ENCODE measurements at places on chromosomes 4 and X.

DNA sequence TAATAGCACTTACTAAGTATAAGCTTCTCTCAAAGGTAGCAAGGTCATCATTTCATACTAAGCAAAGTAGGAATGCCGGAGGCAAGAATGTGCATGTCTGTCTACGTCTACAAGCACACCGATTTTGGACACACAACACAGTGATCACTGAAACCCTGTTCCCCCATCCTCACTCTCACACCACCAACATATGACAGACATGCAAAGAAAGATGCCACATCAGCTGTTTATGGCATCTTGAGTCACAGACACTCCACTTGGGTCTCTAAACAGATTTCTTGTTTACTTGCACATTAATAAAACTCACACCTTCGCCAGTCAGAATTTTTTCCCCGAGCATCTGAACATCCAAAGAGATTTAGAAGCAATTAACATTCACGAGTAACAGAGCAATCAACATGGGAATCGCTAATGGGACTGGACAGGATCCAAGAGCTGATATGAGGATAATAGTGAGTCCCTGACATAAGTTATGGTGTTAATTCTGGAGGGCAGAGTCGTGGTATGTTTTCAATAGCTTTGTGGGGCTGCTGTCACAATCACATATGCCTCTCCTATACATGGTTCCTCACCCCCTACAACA lies 324.1 kb downstream of the DHX15 start:
- DNase-seq: no peak

- DNase-seq: no peak
These were observed 4.0 kb downstream of the GABRA2 start for GRCh38 chr4:46385946-46386345.

DNA sequence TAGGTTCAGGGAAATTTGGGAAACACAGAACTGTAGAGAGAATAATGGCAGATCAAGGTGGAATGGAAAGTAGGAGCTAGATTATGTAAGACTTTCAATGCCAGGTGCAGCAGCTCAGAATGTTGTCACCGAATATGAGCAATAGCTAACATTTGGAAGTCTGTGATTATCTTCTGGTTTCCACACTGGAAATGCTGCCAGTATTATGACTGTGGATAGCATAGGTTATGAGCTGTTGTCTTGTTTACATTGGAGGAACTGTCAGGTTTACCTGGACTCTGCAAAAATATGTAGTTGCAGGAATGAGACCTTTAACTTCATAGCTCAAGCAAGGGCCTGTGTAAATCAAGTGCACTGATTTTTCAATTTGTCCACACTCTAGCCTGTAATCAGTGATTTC lies 26.0 kb upstream of the TAF9B start:
- no peak for DNase-seq

DNA sequence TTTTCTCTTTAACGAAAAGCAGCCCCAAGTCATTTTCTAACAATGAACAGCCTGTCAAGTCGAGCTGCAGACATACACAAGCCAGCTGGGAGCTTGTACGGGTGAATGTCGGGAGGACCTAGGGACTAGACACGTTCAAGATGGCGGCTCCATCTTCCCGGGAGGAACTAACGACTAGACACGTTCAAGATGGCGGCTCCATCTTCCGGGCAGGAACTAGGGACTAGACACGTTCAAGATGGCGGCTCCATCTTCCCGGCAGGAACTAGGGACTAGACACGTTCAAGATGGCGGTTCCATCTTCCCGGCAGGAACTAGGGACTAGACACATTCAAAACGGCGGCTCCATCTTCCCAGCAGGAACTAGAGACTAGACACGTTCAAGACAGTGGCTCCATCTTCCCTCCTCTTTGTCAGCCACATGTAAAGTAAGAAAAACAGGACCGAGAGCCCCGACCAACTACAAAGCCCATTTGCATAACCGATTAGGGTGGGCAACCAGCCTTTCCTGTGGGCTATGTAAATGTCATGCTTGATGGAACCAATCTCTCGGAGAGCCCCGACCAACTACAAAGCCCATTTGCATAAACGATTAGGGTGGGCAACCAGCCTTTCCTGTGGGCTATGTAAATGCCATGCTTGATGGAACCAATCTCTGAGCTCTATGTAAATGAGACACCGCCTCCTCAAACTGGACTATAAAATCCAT lies 175.5 kb downstream of the DHRSX start:
- no peak for DNase-seq

DNA sequence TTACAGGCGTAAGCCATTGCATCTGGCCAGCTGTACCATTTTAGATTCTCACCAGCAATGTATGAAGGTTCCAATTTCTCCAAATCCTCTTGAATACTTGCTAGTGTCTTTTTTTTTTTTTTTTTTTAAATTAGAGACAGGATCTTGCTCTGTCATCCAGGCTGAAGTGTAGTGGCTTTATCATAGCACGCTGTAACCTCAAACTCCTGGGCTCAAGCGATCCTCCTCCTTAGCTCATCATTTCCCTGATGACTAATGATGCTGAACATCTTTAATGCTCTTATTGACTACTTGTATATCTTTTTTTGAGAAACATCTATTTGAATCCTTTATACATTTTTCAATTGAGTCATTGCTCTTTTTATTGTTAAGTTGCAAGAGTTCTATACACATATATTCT lies 40.3 kb downstream of the HDAC8 start:
- DNase-seq: no peak

- DNase-seq: no peak
These were observed 19.7 kb downstream of the NHSL2 start for GRCh38 chrX:71930298-71930697.

GRCh38 chr4:22385611-22386011 lies 130.3 kb downstream of the ADGRA3 start:
- no peak for DNase-seq

DNA sequence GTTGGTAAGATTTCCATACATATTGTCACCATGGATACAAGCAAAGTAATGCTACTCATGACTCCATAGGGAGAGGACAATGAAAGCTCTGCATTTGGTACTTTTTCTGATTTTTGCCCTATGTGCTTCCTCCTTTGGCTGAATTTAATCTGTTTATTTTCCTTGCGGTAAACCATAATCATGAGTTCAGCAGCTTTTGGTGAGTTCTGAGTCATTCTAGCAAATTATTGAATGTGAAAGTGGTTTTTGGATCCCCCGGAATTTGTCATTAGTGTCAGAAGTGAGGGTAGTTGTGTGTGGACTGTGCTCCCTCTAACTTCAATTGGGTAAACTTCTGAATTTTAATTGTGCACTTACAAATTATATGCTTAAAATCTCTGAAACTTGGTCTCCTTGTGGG lies 170.3 kb downstream of the MOSPD2 start:
- no peak for DNase-seq

- DNase-seq: no peak
These were observed 557 bp upstream of the KDR start for GRCh38 chr4:55125763-55126541.

DNA sequence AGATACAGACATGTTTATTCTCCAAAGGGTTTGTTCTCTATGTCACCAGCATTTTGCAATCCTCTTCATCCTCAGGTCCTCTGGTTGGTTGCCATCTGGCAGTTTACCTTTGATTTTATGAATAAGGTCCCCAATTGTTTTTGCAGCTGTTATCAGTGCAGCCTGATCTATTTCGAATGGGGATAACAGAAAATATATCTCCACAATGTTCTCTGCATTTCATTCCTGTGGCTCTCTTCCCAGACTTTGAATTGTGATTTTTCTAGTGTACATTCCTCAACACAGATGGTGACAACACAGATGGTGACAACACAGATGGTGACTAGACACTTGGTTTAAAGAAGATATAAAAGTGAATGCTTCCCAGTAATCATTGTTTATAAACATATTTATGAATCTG lies 74.1 kb downstream of the FBXO8 start:
- no peak for DNase-seq

DNA sequence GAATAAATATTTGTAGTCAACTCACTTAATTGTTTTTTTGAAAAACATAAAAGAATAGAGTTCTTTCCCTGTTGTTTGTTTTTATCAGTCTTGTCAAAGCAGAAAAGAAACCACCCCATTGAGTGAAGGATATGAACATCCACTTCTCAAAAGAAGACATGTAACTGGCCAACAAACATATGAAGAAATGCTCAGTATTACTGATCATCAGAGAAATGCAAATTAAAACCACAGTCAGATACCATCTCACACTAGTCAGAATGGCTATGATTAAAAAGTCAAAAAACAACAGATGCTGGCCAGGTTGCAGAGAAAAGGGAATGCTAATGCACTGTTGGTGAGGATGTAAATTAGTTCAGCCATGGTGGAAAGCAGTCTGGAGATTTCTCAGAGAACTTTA lies 326.1 kb upstream of the EMCN start:
- DNase-seq: no peak

GRCh38 chrX:11739776-11740175 lies 18.3 kb upstream of the MSL3 start:
- no peak for DNase-seq

DNA sequence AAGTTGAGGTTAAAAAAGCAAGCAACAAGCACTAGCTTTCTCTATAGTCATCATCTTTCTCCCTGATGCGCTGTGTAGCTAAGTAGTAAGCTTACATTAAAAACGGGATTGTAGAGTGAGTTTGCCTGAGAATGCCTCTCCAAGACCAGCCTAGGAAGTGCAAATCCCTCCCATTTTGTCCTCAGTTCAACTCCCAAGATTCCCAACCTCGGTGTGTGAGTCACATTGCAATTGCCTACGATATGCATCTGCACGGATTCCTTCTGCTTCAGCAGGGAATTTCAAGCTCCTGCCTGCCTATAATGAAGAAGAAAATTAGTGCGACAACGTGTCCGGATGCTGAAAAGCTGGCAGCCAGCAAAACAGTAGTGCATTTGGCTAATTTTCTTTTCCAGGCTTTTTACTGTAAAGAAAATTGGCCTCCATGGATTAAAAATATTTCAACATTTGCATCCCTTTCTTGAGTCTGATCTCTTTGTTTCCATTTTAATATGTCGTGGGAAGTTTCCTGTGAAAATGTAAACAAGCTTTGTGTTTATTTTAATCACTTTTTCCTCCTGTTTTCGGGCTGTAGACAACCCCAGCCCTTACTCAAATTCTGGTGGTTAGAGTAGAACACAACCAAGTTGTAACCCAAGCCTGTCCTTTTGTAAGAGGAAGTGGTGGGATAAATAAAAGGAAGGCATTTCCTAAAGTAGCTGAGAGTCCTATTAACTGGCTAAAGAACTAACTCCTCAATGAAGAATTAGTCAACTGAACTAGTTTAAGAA lies 58.4 kb upstream of the TET2 start:
- no peak for DNase-seq

DNA sequence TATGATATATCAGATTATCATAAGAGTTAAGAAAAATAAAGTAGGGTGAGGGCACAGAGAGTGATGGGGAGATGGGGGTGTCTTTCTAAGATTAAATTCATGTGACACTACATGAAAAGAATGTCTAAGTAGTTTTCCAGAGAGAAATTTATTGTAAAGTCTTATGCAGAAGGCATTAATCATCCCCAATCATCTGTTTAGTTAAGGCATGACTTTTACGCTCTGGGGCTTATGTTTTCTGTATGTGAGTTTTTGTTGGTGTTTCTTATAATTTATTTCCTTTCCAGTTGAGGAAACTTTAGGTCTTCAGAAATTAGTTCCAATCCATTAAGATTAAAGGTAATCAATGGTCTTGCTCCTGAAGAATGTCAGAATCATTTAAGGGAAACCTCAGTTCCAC lies 383.0 kb upstream of the GALNT7 start:
- no peak for DNase-seq

DNA sequence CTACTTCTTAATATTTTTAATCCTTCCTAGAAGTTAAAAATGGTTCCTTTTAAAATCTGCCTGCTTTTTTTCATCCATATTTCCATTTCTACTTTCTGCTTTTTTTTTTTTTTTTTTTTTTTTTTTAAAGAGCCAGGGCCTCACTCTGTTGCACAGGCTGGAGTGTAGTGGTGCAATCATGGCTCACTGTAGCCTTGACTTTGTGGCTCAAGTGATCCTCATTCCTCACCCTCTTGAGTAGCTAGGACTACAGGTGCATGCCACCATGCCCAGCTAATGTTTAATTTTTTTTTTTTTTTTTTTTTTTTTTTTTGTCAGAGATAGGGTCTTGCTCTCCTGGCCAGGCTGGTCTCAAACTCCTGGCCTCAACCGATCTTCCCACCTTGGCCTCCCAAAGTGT lies 39.7 kb downstream of the MND1 start:
- no peak for DNase-seq

DNA sequence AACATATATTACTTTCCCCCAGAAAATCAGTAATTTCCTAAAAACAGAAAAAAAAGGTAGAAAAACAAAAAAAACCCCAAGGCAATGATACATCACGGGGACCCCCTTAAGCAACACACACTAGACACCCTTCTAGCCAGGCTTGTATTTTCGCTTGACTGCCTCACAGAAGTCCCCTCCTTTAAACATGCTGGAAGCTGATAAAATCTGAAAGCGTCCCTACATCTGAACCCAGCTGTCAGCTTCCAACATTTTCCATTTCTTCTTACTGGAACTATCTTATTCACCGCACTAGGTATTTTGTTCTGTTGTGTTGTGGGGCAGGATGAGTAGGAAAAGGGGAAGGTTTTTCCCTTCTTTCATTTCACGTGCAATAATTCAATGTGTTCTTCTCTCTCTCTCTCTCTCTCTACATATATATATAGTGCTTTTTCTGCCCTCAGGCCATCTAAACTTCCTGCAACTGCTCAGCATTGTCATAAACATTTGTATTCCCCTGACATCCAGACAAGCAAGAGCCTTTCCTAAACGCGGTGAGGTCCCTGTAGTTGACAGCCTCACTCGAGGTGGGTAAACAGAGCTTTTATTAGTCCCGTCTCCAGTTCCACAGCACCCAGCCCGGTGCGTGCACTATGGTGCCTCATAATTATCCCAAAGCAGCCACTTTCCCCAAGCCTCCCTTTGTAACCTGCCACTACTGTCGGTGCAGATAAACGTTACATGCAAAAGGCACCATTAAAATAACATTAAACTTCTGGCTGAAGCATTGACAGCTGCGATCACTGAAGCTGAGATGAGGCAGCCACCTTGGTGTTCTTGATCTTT lies 82.5 kb downstream of the GATB start:
- no peak for DNase-seq

GRCh38 chr4:85756938-85757337 lies 282.0 kb downstream of the ARHGAP24 start:
- DNase-seq: no peak

GRCh38 chr4:171956678-171957077 lies 143.5 kb downstream of the GALNTL6 start:
- no peak for DNase-seq

- no peak for DNase-seq
These were observed 278.9 kb upstream of the GIMD1 start for GRCh38 chr4:106647451-106647850.

DNA sequence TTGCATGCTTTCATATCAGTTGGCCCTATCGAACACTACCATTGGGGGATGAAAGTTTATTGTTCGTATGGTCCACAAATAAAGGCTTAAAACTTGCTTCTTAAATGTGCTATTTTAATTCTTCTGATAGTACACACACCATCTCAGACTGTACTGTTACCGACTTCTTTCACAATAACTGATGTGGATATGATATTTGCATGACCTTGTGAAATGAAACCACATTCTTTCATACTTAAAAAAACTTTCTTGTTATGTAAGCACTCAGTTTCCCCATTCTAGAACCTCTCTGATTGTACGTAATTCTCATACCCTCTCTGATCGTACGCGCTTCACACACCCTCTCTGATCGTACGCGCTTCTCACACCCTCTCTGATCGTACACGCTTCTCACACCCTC lies 12.0 kb upstream of the WDR19 start:
- DNase-seq: no peak

GRCh38 chr4:168070903-168071302 lies 21.4 kb upstream of the ANXA10 start:
- DNase-seq: no peak

Data from stimulated activated CD8-positive, alpha-beta memory T cell treated with anti-CD3 and anti-CD28 coated beads, Interleukin-2, amount 100 ng/mL, for 48 hours (primary cell).